ENCODE measurements at places on chromosomes 11 and 22.

- DNase-seq: no peak
These were observed 95.7 kb downstream of the OSBP2 start for GRCh38 chr22:30790366-30790765.

GRCh38 chr11:102186551-102187191 lies 76.4 kb downstream of the YAP1 start:
- DNase-seq: no peak

DNA sequence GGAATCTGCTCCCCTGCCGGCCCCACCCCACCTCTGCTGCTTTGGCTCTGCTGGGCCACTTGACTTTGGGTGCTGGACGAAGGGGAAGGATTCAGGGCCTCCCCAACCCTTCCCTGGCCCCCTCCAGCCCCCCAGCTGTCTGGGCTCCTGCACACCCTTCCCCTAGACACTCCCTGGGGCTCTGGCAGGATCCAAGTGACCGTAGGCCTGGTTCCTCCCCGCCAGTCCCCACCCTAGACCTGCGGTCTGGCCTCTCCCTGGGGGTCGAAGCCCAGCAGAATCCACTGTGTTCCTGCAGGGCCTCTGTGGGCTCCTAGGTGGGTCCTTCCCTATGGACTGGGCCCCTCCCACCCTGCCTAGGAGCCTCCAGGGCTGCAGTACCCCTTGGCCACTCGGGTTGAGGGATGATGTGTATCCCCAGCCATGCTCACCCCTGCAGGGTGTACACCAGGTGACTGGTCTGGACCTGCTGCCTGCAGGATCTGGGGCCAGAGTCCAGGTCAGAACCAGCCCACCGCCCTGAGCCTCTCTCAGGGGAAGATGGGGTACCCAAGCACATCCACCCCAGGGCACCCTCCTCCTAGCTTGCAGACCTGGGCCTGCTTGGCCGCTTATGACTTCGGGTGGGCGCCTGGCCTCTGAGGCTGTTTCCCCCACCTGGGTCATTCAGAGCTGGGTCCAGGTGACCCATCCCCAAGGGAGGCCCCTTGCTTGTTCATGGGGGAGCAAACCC lies 5.6 kb downstream of the PIM3 start:
- no peak for DNase-seq

GRCh38 chr22:33104147-33104854 lies 46.1 kb upstream of the SYN3 start:
- DNase-seq: no peak

DNA sequence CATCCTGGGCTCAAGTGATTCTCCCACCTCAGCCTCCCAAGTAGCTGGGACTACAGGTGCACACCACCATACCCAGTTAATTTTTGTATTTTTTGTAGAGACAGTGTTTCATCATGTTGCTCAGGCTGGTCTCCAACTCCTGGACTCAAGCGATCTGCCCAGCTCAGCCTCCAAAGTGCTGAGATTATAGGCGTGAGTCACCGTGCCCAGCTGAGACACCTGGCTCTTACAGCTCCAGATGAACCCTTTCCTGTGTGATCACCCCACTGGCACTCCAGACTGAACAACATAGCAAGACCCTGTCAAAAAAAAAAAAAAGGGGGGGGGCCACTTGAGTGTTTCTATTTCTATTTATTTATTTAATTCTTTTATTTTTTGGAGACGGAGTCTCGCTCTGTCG lies 1.0 kb upstream of the ADSL start:
- no peak for DNase-seq
